ENCODE measurements at places on chromosomes 3 and 15. TPM values are rescaled to one million over a fixed set of nuclear protein-coding genes. Genes with fewer than 3 reads are reported as not detected.

Gene COL6A5
- total RNA-seq, result not detected

DNA sequence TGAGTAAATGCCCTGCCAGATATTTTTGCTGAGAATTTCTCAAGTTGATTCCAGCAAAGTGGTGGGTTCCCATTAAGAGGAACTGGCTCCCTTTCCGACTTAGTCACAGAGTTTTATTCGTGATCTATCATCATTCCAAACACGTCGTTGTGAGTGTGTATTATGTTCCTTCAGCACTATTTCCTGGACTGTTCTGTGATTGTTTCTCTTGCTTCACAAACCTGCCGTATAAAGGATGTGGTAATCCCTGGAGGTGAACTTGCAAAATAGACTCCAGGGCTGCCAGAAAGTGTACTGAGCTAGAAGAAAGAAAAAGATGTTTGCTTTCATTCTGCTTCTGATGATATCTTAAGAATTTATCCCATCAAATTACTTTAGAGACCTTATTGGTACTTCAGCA is 14.5 kb upstream of the CAPN3 start:
- H3K27me3 ChIP-seq, result no peaks in the 10 kb centered on the region
- no peaks in the 10 kb centered on the region for H3K4me1 ChIP-seq
- H3K27ac ChIP-seq, result no peak overlapping the region
- no peak for DNase-seq

- H3K36me3 ChIP-seq, result no peaks in the 10 kb centered on the region
- H3K4me1 ChIP-seq, result peaks cover 12% of the 10 kb centered on the region
- DNase-seq, result no peak
- peak overlapping the region; percentile 53 for H3K27ac ChIP-seq
These were observed 747 bp downstream of the PLD1 start for GRCh38 chr3:171809611-171809860.

- no peak for DNase-seq
- peaks cover 9% of the 10 kb centered on the region for H3K4me1 ChIP-seq
- H3K27me3 ChIP-seq, result no peaks in the 10 kb centered on the region
- H3K4me3 ChIP-seq, result no peak overlapping the region
These were observed 58.4 kb downstream of the MESD start for GRCh38 chr15:80931191-80931590.

GRCh38 chr15:65769482-65769881 is 22.6 kb downstream of the DENND4A start:
- no peak for DNase-seq
- H3K4me3 ChIP-seq, result no peak overlapping the region
- no peaks in the 10 kb centered on the region for H3K36me3 ChIP-seq
- no peak overlapping the region for H3K27ac ChIP-seq
- no peaks in the 10 kb centered on the region for H3K27me3 ChIP-seq
